AG04450 (cell line): ENCODE measurements at places on chromosomes 1 and 21.

- DNase-seq, result no peak
Observed at GRCh38 chr1:200731654-200732332, 6.9 kb upstream of the CAMSAP2 start.

DNA sequence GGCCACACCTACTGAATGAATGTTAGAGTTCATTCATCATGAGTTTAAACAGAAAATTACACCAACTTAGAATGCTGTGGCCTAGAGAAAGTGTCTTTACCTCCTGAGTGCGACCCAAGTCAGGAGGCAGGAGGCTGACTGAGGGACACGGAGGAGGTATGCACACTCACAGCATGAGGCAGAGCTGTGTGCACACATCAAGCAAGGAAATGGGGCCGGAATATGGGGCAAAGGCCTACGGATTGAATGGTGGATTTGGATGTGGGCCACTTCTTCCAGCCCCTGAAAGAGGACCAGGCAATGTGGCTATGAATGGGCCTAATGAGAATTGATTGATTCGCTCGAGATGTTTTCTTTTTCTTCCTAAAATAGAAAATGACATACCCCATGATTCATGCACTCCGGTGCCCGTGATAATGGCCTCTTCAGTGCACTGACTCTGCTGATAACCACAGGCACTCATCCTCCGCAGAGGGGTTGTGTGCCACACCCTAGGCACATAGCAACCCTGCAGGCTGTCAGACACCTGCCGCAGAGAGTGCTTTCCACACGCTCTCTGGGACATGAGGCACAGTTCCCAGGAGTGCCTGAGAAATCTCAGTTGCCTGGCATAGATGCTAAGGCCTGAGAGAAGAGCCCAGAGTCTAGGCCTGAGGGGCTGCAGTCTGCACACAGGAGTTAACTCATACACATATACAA lies 155.5 kb downstream of the GLUL start:
- DNase-seq, result no peak

DNA sequence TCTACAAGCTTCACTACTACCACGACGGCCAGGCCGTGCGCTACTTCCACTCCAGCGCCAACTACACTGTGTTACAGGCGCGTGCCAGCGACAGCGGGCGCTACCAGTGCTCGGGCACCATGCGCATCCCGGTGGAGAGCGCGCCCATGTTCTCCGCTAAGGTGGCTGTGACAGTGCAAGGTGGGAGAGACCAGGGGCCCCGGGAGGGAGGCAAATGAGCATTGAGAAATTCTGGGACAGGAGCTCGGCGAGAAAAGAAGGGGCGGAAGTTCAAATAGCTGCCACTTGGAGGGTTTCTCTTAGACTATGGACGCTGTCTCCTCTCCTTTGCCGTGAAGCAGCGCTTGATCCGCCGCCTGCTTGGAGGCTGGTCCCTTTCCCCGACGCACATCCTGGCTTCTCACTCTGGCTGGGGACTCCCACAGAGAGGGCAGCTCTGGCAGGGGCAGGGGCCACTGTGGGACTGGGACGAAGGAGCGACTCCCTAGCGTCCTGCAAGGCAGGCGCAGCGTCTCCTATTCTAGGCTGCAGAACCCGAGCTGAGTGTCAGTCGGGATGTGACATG lies 4.6 kb downstream of the FCRLB start:
- no peak for DNase-seq

GRCh38 chr1:206136241-206136640 lies 19.1 kb upstream of the AVPR1B start:
- no peak for DNase-seq

DNA sequence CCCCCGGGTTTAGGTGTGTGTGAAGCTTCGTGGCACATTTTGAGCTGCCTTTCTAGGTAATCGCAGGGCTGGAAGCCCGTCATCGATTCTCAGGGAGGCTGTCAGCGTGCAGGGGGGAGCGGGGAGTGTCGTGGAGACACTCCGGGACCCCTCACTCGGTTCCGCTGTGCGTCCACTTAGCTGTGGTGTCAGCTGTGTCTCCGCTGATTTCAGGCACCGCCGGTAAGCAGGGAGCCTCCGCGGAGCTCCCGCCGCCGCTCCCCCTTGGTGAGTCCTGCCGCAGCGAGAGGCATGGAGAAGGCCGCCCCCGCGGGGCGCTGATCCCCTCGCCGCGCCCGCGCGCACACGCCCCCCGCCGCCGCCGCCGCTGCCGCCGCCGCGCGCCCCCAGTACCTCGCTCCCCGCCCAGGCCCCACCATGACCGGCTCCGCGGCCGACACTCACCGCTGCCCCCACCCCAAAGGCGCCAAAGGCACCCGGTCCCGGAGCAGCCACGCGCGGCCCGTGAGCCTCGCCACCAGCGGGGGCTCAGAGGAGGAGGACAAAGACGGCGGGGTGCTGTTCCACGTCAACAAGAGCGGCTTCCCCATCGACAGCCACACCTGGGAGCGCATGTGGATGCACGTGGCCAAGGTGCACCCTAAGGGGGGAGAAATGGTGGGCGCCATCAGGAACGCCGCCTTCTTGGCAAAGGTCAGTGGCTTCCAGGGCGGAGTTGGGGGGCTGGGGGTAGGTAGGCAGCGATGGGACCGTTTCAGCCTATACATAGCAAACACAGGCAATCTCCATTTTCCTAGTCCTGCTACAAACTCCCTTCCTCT lies 995 bp downstream of the VASH2 start:
- no peak for DNase-seq

DNA sequence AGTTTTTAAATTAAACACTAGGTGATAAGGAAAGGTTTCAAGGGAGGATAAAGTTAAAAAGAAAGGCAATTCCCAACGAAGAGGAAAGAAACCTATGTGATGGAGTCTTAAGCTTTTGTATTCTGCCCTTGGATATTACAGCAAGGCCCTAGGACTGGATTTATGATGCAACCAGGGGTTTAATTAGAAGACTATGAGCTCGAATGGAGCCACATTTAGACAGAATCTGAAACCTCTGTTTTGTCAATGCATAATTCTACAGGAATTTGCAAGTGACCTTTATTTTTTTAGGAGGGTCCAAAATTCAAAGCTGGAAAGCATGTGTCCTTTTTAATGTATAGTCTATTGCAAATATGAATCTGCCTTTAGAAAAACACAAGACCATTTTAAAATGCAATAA lies 37.9 kb downstream of the TGFB2 start:
- DNase-seq, result no peak

- no peak for DNase-seq
Observed at GRCh38 chr1:177289532-177289931, 118.8 kb downstream of the BRINP2 start.

DNA sequence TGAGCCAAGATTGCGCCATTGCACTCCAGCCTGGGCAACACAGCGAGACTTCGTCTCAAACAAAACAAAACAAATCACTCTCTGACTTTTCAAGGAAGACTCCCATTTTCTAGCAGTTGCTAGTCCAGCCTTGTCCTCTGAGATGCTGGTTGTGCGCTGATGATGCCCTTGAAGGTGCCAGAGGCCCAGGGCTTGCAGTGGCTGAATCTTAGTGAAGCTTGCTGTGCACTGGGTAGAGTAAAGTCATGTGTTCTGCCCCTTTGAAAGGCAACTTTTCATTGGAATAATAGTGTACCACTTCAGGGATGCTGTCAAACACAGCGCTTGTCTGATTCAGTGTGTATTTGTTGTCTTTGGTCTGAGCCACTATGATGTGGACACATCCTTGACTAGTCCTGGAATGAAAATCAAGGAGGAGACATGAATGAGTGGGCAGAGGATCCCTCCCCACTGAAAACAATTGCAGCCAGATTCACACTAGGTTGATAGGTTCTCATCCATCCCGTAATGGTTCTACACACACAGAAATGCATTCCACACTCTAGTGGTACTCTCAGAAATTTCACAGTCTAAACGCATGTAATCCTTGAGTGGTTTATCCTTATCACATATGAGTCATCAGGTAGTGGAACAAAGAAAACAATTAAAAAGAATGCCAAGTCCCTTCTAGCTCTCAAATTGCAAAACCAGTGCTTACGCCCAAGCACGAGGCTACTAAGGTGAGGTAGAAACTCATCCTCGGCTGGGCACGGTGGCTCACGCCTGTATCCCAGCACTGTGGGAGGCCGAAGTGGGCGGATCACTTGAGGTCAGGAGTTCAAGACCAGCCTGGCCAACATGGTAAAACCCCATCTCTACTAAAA lies 17.8 kb upstream of the TDRD10 start:
- DNase-seq, result peak; percentile 29

GRCh38 chr21:36835383-36835795 lies 131.1 kb downstream of the HLCS start:
- DNase-seq, result no peak

GRCh38 chr1:154759793-154760192 lies 110.3 kb downstream of the KCNN3 start:
- DNase-seq, result no peak

DNA sequence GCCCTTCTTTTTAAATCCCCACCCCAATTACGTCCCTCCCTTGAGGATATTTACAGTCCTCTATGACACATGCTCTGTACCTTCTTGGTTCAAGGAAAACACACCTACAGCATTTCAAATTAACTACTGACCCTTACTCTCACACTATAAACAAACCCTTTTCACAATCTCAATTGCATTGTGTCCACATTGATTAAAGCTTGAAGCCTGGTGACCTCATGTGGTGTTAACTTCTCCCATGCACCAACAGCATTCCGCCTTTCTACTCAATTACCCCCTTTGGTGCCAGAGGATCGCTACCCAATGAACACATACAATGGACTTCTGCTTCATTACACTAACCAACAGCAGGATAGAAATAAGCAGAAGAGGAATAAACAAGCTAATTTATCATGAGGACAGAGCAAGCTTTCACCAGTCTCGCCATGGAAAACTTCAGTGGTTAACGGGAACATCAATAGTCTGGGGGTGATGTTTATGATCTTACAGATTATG lies 15.2 kb downstream of the WLS start:
- DNase-seq, result no peak

GRCh38 chr1:14955976-14956375 lies 197.6 kb upstream of the TMEM51 start:
- no peak for DNase-seq

DNA sequence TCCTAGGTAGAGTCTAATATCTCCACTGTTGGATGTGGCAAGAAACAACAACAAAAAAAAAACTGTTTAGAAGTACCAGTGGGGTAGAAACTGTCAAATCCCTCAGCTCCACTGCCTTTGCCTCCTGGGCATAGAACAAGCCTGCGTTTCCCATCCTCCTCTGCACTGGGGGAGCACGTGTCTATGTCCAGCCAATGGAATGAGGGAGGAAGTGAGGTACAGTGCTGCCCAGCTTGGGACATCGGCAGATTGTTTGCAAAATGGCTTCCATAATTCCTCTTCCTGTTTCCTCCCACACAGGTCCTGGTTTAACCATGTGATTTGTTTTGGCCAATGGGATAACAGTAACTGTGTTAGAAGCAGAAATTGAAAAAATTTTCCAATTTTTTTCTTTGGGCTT lies 39.1 kb downstream of the PSMG1 start:
- no peak for DNase-seq

GRCh38 chr1:211653293-211653692 lies 22.1 kb downstream of the NEK2 start:
- no peak for DNase-seq

DNA sequence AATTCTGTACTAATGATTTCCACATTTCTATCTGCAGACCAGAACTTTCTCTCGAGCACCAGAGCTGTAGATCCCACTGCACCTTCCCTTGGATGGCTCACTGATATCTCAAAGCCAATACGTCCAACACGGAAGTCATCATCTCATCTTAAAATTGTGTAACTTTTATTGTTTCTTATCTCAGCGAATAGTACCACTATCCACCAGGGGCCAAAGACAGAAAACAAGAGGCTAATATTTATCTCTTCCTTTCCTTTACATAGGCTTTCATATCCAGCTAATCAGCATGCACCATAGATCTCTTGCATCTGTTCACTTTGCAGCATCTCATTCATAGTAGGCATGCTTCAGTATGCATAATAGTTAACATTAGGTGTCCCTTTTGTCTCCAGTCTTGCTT lies 303.6 kb downstream of the PTPRC start:
- DNase-seq, result no peak

GRCh38 chr21:29332461-29333362 lies 34.0 kb downstream of the BACH1 start:
- DNase-seq, result no peak

GRCh38 chr1:158798531-158798930 lies 17.5 kb upstream of the OR6N2 start:
- DNase-seq, result no peak

GRCh38 chr1:111392042-111392441 lies 35.5 kb downstream of the OVGP1 start:
- DNase-seq, result no peak

GRCh38 chr1:167832693-167833092 lies 81.2 kb downstream of the ADCY10 start:
- DNase-seq, result no peak

- DNase-seq, result no peak
Observed at GRCh38 chr1:158813164-158813563, 18.0 kb upstream of the MNDA start.

- no peak for DNase-seq
Observed at GRCh38 chr1:175669569-175669968, 73.8 kb downstream of the TNR start.

DNA sequence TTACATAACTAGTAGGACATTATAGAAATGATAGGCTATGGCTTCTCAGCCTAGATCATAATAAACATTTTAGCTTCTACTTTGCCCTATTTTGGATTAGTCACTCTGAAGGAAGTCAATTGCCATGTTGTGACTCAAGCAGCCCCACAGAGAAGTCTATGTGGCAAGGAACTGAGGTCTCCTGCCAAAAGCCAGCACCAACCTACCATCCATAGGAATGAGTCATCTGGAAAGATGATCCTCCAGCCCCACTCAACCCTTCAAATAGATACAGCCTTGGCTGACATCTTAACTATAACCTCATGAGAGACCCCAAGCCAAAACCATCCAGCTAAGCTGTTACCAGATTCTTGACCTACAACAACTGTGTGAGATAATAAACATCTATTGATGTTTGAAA lies 76.3 kb upstream of the BEND5 start:
- DNase-seq, result peak; percentile 11

DNA sequence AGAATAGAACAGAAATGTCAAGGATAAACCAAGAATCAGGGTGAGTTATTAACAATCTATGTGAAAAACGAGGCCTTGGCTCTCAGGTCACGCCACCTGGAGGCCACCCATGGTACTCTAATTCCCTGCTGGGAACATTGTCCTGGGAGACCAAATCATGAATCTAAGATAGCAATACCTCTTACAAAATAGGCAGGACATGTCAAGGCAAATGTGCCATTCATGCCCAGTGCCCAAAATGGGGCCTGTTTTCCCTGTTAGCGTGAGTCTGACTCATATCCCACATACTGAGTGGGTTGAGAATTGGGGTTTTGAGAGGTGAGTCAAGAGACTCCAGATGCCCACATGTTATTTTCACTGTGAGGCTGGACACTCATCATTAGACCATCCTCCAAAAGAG lies 380.8 kb downstream of the HHIPL2 start:
- peak; percentile 75 for DNase-seq

- DNase-seq, result peak; percentile 47
Observed at GRCh38 chr1:244450597-244451538, 841 bp downstream of the ADSS2 start.

GRCh38 chr1:51247022-51247421 lies 10.9 kb downstream of the RNF11 start:
- no peak for DNase-seq

- no peak for DNase-seq
Observed at GRCh38 chr1:225926551-225927113, 2.6 kb upstream of the PYCR2 start.

GRCh38 chr1:208108213-208108608 lies 136.0 kb downstream of the PLXNA2 start:
- DNase-seq, result no peak

GRCh38 chr1:47872886-47873285 lies 124.3 kb downstream of the TRABD2B start:
- DNase-seq, result no peak

GRCh38 chr1:26459573-26460031 lies 12.6 kb upstream of the HMGN2 start:
- no peak for DNase-seq
